ENCODE measurements at places on chromosomes 16 and 17.
A peak's percentile ranks its signal among the peaks of the same experiment; 100 is the strongest.

GRCh38 chr17:2064980-2065785 lies 10.3 kb downstream of the HIC1 start:
- DNase-seq: no peak

GRCh38 chr16:85956426-85956825 lies 57.5 kb downstream of the IRF8 start:
- no peak for DNase-seq

DNA sequence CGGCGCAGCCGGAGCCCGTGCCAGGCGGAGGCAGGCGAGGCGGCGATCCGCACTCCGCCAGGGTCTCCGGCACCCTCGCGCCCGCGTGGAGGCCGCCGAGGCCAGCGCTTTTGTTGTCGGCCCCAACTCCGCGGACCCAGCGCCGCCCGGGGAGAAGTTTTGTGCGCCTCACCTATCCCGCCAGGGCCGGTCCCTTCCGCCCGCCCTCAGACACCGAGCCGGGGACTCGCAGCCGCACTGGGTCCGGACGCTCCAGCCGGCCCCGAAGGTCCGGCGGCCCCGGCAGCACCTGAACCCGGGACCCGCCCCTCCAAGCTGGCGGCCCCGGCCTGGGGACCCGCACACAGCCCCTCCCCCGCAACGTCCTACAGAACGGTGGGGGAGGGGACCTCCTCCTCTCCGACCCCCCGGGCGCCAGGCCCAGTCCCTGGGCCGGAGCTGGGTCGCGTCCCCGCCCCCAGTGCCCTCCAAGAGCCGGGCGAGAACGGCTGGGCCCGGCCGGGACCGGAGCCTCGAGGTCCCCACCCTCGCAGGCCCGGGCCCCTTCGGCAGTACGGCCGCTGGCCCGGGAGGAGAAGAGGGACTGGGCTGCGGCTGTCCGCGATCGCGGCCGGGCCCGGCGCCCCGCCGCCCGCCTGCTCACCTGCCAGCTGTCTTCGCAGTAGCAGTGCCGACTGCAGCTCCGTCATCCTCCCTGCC lies 698 bp downstream of the UBE2G1 start:
- DNase-seq: no peak

- DNase-seq: peak; percentile 52
Measured at GRCh38 chr16:65120831-65121721, 787 bp downstream of the CDH11 start.

GRCh38 chr17:78709119-78709681 lies 72.9 kb downstream of the CYTH1 start:
- no peak for DNase-seq

- no peak for DNase-seq
Measured at GRCh38 chr17:83161298-83162034, 82.1 kb downstream of the METRNL start.

- DNase-seq: peak; percentile 18
Measured at GRCh38 chr17:27760069-27760885, 40.1 kb downstream of the NOS2 start.

- DNase-seq: no peak
Measured at GRCh38 chr17:82888583-82889495, 49.0 kb upstream of the ZNF750 start.

DNA sequence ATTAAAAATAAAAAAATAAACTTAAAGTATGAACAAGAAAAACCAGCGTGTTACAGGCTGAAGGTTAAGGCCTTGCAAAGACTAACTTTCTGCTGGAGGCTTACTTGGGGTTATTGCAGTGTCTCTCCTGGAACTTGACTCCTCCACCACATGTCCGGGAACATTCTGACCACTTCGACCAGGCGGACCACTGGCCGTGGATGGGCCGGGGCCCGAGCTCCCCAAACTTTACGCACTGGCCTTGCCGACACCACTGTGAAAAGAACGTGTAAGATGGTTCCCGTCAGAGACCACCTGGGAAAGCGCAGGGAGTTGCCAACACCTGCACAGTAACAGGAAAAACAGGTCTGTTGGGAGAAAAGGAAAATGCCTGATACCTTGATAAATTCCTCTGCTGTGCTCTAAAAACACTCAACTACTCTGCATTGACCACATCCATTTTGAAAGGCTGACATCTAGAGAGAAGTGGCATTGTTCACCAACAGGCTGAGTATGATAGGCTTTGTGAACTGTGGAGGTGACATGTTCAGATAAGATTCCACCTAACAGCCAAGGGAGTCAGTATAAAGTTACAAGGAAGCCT lies 99.1 kb downstream of the ADAMTS18 start:
- no peak for DNase-seq

DNA sequence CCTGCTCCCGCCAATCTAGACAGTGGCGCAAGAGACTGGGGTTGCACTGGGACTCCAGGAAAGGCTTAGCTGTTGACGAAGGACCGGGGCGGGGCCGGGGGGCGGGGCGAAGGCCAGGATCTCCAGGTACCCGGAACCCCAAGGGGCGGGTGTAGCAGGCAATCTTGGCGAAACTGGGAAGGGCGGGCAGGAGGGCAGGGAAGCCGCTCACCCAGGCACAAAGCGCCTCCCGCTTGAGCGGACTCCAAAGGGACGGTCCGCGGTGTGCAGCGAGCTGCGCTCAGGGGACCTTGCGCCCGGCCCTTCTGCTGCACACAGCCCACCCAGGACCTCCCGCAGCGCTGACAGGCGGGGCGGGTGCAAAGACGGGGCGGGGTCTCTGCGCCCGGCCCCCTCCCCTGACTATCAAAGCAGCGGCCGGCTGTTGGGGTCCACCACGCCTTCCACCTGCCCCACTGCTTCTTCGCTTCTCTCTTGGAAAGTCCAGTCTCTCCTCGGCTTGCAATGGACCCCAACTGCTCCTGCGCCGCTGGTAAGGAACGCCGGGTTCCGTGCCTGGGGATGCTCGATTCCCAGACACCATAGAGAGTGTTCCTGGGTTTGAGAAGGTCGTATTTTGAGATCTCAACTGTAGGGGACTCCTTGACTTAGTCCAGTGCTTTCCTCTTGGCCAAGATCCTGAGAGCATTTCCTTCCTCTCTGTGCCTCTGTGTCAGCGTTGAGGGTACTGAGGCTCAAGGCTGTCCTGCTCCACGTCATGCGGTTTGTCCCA lies at the start of gene MT1F:
MT1F (plus strand) TSS at position 405 of the 772 bp plus-strand sequence; CDS start at position 505, 100 bp downstream.
- peak; percentile 53 for DNase-seq

- no peak for DNase-seq
Measured at GRCh38 chr17:39739885-39740356, 2.2 kb downstream of the GRB7 start.

DNA sequence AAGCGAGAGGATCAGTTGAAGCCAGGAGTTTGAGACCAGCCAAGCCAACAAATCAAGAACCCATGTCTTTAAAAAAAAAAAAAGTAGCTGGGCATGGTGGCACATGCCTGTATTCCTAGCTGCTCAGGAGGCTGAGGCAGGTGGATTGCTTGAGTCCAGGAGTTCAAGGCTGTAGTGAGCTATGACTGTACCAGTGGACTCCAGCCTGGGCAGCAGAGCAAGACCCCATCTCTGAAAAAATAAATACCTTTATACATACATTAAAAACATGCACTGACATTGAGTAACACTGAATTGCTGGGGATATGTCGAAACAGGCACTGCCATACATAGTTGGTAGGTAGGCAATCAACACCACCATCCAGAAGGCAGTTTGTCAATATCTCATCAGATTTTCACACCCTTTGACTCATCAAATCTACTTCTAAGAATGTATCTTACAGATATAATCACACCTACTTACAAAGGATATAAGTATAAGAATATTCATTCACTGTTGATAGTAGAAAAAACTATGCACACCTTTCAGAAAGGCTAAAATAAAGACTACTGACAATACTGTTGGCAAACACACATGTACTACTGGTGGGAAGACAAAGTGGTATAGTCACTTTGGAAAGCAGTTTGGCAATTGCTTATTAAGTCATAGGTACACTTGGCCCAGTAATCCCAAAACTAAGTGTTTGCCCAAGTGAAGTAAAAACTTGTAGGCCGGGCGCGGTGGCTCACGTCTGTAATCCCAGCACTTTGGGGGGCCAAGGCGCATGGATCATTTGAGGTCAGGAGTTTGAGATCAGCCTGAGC lies 6.4 kb upstream of the CEP20 start:
- DNase-seq: no peak

GRCh38 chr17:80742091-80742490 lies 197.5 kb downstream of the RPTOR start:
- no peak for DNase-seq

DNA sequence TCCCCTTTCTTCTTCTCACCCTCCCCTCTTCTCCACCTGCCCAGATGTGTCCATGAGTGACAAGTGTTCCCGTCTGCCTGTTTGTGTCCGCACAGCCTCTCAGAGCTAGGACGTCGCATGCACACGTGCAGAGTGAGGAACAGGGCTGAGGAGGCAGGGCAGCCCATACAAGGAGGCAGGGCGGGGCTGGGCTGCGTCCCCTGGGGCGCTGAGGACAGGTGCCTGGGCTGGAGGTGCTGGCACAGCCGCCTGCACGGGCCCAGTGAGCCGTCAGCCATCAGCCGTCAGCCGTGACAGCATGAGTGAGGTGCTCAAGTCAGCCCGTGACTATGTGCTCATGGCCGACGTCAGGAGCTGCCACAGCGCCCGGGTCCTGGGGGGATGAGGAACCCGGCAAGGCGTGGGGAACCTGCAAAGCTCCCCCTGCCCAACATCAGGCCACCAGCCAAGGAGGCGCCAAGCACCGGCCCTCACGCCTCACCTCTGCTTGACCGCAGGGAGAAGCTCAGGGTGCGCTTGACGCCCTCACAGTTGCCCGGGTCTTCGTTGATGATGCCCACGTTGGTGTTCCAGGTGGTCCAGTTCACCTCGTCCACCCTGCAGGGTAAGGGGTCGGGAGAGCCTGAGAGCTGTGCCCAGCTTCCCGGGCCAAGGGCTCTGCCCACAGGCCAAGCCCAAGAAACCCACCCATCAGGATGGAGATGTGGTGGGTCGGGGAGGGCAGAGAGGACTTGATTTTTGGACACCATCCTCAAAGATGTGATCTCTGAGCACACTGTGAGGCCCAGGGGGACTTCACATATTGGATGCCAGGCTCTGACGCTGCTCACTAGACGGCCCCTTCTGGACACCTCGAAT lies 13.7 kb upstream of the TRPV3 start:
- DNase-seq: no peak

- no peak for DNase-seq
Measured at GRCh38 chr16:81190667-81191066, 47.8 kb upstream of the BCO1 start.

DNA sequence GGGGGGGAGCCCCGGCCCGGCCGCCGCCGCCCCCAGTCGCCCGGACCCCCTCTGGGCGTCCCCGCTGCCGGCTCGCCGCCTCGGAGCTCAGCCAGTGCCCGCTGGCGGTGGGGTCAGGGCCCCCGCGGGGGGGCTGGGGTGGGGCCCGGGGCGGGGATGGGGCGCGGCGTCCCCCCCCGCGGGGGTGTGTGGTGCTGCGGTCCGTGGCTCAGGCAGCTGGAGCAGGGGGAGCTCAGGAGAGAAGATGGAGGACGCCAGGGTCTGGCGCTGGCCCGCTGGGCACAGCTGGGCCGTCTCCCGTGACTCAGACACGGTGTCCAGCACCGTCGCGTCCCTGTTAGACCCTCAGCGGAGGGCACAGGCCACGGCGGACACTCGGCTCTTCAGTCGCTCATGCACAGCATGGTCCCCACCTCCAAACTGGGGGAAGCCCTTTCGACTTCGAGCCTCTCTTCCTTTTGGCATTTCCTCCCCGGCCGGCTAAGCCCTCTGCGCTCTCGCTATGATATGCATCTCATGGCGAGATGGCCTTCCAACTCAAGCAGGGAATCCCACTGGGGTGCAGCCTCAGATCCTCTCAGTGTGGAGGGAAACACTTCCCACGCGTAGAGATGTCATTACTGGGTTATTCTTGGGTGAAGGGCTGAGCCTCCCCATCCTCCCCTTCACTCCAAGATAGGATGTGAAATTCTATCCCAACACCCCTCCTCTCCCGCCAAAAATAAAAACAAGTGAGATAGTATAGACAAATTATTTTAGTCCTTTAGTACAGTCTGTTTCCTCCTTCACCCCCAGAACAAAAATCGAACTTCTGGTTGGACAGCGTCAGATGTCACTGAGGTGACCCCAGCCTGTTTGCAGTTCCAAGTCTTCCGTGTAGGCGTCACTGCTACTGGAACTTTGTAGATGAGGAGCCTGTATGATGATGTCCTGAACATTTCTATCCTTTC lies 522 bp upstream of the VEZF1 start:
- DNase-seq: no peak

GRCh38 chr16:87562201-87562600 lies 40.1 kb upstream of the JPH3 start:
- no peak for DNase-seq

GRCh38 chr16:31569360-31569717 lies 41.6 kb downstream of the AHSP start:
- no peak for DNase-seq

- no peak for DNase-seq
Measured at GRCh38 chr16:53219795-53220454, 165.1 kb downstream of the CHD9 start.

- no peak for DNase-seq
Measured at GRCh38 chr16:88560714-88561484, 9.3 kb upstream of the ZC3H18 start.

- no peak for DNase-seq
Measured at GRCh38 chr16:81817296-81817695, 38.2 kb downstream of the PLCG2 start.

DNA sequence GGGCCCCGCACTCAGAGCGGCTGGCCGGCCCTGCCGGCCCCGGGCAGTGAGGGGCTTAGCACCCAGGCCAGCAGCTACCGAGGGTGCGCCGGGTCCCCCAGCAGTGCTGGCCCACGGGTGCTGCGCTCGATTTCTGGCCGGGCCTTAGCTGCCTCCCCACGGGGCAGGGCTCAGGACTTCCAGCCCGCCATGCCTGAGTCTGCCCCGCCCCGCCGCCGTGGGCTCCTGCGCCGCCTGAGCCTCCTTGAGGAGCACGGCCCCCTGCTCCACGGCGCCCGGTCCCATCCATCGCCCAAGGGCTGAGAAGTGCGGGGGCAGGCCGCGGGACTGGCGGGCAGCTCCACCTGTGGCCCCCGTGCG lies 67.9 kb upstream of the AMZ2 start:
- no peak for DNase-seq

- no peak for DNase-seq
Measured at GRCh38 chr16:30875871-30876801, 17.7 kb downstream of the BCL7C start.

- DNase-seq: no peak
Measured at GRCh38 chr17:49218941-49219913, 8.7 kb downstream of the ABI3 start.

GRCh38 chr17:45411348-45412105 lies 21.1 kb downstream of the ARHGAP27 start:
- no peak for DNase-seq

- DNase-seq: no peak
Measured at GRCh38 chr16:23634461-23635036, 6.6 kb downstream of the PALB2 start.
